ENCODE measurements at places on chromosomes 16 and 17.
A peak's percentile ranks its signal among the peaks of the same experiment; 100 is the strongest.

DNA sequence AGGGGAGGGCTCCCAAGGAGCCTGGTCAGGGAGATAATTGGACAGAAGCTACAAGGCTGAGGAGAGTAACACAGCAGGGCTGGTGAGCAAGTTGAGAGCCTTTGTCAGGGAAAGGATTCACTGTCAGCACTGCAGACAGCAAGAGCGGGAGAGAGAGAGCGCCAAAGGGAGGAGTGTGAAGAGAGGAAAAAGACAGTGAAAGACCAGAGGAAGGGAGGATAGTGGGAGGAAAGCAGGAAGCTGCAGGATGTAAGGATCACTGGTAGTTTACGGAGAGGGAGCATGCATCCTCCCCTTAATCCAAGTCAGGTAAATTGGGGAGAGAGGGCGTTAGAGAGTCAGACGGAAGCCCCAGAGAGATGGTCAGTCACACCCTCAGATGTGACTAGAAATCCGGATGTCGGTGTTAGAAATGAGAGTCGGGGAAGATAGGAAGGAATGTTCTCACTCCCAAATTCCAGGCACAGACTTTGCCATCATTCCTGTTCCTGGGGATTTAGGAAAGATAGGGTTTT lies 13.8 kb upstream of the SPOP start:
- DNase-seq = no peak

- DNase-seq = no peak
Observed at GRCh38 chr17:70969521-70970034, 800.2 kb downstream of the KCNJ2 start.

DNA sequence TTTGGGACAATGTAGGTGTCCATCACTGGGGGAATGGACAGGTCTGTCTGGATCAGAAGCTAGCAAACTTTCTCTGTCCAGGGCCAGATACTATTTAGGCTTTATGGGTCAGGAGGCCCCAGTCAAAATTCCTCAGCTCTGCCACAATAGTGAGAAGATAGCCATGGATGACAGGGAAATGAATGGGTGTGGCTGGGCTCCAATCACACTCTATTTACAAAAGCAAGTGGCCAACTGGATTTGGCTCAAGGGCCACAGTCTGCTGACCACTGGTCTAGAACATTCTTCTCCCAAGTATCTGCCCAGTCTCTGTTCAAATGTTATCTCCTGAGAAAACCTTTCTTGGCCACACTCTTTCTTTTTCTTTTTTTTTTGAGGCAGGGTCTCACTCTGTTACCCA lies 339.9 kb downstream of the SOX9 start:
- DNase-seq = no peak

DNA sequence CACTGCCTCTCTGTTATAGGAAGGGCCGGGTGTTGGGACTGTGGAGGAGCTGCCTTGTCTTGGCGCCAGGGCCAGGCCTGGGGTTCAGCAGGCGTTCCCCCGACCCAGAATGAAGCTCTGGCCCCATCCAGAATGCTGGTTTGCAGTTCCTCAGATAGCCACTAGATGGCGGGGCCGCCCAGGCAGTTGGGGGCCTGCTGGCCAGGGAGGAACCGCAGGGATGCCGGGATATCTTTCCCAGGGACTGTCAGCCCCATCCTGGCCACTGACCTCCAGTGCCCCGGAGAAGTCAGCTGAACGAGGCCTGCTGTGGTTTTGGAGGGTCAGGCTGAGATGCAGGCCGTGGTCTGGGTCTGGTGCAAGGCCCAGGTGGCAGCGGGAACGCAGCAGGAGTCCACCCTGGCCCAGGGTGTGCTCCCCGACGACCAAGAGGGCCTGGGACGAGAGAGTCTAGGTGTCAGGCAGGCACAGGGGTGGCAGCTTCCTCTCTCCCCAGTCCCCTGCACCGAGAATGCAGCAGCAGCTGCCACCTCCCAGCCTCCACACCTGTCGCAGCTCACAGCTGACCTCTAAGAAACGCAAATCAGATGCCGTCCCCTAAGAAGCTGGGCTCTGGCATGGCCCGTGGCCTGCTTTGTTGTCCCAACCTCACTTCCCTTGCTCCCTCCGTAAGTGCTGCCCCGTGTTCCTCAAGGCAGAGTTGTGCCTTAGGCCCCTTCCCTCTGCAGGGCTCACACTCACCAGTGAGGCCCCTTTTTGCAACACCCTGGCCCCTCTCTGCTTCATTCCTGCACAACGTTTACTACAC lies 51.2 kb downstream of the RMI2 start:
- DNase-seq = peak; percentile 67

- no peak for DNase-seq
Observed at GRCh38 chr16:66924527-66925321, 611 bp downstream of the RRAD start.
